ENCODE measurements at places on chromosomes 2 and 18. TPM values are rescaled to one million over a fixed set of nuclear protein-coding genes. Genes with fewer than 3 reads are reported as not detected.

The PAX8 gene
- total RNA-seq, result 6.3 TPM

DNA sequence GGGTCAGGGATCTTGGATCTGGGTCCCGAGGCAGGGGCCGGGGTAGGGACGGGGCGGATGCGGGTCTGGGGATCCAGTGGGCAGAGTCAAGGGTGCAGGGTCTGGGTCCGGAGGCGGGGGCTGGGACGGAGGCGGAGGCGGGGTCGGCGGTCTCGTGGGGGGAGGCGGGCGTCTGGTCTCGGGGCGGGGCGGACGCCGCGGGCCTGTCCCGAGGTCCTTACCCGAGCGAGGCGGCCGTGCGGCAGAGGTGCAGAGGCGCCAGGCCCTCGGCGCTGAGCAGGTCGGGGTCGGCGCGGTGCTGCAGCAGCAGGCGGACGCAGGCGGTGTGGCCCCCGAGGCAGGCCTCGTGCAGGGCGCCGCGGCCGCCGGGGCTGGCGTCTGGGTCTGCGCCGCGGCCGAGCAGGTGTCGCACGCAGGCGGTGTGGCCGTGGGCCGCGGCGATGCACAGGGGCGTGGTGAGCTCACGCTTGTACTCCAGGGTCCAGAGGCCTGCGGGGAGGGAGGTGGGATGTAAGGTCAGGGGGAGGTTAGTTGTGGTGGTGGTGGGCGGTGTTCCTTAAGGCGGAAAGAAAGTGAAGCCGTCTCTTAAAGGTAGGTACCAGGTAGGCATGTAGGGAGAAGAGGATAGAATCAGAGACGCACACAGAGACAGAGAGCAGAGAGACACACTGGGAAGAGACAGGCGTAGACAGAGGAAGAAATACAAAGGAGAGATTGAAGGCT lies 26.6 kb downstream of the ASB18 start:
- peaks cover 14% of the 10 kb centered on the region for H3K4me1 ChIP-seq
- peak; percentile 72 for DNase-seq
- H3K27me3 ChIP-seq, result peaks cover 78% of the 10 kb centered on the region
- H3K4me3 ChIP-seq, result peak overlapping the region; percentile 22
- no peaks in the 10 kb centered on the region for H3K36me3 ChIP-seq

The KCNG2 gene
- total RNA-seq, result not detected

DNA sequence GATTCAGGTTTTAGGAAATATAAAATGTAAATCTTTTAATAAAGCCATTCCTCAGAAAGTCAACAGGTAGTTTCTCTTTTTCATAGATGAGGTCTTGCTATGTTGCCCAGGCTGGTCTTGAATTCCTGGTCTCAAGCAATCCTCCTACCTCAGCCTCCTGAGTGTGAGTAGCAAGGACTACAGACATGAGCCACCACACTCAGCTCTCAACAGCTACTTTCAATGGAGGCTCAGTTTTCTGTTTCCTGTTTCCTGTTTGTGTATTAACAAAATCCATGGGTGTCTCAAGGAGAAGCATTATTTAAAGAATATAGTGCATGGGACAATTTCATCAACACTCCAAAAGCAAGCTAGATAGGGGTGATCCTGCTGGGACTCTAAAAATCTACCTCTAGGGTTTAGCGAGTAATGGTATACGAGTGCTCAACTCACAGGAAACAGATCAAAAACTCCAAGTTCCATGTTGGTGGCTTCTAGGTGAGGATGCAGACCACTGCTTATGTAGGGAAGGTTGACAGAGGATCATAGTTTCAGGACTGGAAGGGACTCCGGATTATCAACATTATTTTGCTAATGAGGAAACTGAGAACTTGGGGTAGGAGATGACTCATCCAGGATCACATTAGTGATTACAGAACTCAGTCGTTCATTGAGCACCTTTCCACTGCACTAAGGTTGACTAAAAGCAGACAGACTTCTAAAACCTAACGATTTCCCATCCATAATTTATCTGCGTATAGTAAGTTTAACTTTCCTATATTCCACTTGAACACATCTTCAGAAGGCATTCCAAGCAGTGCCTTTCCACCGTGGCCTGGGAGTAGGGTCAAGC lies 61.7 kb upstream of the WIPF1 start:
- H3K4me1 ChIP-seq, result peaks cover 19% of the 10 kb centered on the region
- H3K4me3 ChIP-seq, result no peak overlapping the region
- H3K27ac ChIP-seq, result no peak overlapping the region
- H3K27me3 ChIP-seq, result no peaks in the 10 kb centered on the region
- H3K36me3 ChIP-seq, result no peaks in the 10 kb centered on the region
- DNase-seq, result no peak

GRCh38 chr2:180991820-180992219 lies 11.4 kb downstream of the UBE2E3 start:
- H3K27me3 ChIP-seq, result no peaks in the 10 kb centered on the region
- H3K4me1 ChIP-seq, result no peaks in the 10 kb centered on the region
- no peak for DNase-seq
- H3K4me3 ChIP-seq, result no peak overlapping the region
- H3K36me3 ChIP-seq, result no peaks in the 10 kb centered on the region
- H3K27ac ChIP-seq, result no peak overlapping the region

The PDE11A gene
- total RNA-seq, result 1.0 TPM

The SIX2 gene
- not detected for total RNA-seq

- H3K36me3 ChIP-seq, result no peaks in the 10 kb centered on the region
- no peak for DNase-seq
- H3K27ac ChIP-seq, result no peak overlapping the region
- H3K27me3 ChIP-seq, result peaks cover 6% of the 10 kb centered on the region
Observed at GRCh38 chr2:65999103-65999502, 435.8 kb upstream of the MEIS1 start.

The PHLPP1 gene
- total RNA-seq, result 56.6 TPM

- H3K4me1 ChIP-seq, result peaks cover 27% of the 10 kb centered on the region
- peak overlapping the region; percentile 69 for H3K4me3 ChIP-seq
- no peaks in the 10 kb centered on the region for H3K36me3 ChIP-seq
- peak; percentile 61 for DNase-seq
- peaks cover 34% of the 10 kb centered on the region for H3K27me3 ChIP-seq
- H3K27ac ChIP-seq, result no peak overlapping the region
Observed at GRCh38 chr2:167293172-167293781, 405.0 kb downstream of the XIRP2 start.

The SUPT7L gene
- total RNA-seq, result 18.9 TPM

The CCDC178 gene
- total RNA-seq, result not detected

The LIPG gene
- total RNA-seq, result 9.9 TPM

All from suprapubic skin (tissue), 4 donors.